ENCODE measurements at places on chromosomes 4 and X.

DNA sequence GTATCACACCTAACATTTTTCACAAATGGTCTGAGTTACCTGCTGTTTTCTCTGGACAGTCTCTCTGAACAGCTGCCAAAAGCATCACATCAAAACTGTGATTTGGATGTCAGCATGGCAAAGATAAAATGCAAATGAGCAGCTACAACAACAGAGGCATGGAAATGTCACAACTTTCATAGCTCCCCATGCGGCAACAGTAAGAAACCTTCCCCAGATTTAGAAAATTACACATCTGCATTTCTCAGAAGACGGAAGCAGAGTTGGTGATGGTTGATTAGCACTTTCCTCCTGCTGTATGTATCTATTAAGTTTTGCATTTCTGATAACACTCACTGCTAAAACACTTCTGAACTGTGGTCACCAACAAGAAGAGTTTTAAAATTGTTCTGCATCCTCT is 9.7 kb downstream of the PRKG2 start:
- DNase-seq, result no peak

GRCh38 chr4:5292101-5292500 is 240.8 kb downstream of the STK32B start:
- no peak for DNase-seq

GRCh38 chr4:173450281-173450680 is 51.4 kb upstream of the SCRG1 start:
- DNase-seq, result no peak

DNA sequence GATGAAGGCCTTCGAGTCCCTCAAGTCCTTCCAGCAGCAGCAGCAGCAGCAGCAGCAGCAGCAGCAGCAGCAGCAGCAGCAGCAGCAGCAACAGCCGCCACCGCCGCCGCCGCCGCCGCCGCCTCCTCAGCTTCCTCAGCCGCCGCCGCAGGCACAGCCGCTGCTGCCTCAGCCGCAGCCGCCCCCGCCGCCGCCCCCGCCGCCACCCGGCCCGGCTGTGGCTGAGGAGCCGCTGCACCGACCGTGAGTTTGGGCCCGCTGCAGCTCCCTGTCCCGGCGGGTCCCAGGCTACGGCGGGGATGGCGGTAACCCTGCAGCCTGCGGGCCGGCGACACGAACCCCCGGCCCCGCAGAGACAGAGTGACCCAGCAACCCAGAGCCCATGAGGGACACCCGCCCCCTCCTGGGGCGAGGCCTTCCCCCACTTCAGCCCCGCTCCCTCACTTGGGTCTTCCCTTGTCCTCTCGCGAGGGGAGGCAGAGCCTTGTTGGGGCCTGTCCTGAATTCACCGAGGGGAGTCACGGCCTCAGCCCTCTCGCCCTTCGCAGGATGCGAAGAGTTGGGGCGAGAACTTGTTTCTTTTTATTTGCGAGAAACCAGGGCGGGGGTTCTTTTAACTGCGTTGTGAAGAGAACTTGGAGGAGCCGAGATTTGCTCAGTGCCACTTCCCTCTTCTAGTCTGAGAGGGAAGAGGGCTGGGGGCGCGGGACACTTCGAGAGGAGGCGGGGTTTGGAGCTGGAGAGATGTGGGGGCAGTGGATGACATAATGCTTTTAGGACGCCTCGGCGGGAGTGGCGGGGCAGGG is 568 bp downstream of the HTT start:
- DNase-seq, result no peak

DNA sequence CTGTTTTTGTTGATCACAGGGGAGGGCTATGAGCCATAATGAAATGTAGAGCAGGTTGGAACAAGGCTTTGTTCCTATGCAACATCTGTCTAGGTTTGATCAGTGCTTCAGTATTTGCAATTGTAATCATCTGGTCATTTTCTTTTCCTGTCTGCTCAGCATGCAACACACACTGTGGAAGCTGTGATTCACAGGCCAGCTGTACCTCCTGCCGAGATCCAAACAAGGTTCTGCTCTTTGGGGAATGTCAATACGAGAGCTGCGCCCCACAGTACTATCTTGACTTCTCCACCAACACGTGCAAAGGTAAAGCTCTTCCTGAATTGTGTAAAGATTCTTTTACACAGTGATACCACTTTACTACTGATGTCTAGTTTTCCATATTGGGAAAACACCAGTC is 181.9 kb upstream of the ANXA3 start:
- no peak for DNase-seq

DNA sequence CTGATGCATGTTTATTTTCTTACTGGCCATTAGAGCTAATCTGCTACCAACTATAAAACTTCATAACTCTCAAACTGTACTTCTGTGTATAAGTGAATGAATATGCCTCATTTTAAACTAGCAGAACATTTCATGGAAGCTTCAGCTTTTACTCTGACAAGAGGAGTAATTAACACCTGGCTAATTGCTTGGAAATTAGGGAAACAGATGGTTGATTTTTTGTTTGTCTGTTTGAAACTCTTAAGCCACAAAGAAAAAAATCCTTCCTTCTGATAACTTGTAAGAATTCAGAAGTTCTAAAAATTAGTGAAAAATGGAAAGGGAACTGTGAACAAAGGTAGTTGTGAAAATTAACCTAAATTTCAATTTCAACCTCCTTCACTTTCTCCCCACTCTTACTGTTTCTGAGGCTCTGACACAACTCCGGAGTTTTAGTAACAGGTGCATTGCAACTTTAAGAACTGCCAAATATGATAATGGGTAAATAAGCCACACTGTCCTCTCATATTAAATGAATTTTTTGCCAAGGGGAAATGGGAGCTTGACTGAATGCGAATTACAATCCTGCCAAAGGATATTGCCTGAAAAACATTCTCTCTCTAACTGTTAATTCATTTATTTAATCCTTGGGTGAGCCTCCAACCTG is 1.0 kb downstream of the EGF start:
- DNase-seq, result no peak

GRCh38 chr4:177489471-177490246 is 47.4 kb upstream of the AGA start:
- no peak for DNase-seq

DNA sequence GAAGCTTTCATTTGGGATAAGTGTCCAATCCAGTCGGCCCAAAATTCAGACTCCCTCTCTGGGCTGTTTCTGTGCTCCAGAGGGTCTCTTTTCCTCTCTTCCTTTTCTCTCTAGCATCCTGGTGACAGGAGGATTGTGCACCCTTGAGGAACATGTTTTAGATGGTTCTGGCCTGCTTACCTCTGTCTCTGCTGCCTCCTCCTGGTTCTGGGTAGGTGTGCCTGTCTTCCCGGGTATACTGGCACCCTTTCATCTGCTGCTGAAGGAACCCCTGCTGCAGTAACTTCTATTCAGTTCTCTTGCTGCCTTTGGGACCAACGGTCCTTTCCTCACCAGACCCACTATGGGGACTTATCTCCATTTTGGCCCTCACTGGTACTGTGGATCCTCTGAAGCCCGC is 53.2 kb downstream of the HMGB2 start:
- DNase-seq, result no peak

GRCh38 chr4:85937507-85937906 is 422.3 kb downstream of the MAPK10 start:
- DNase-seq, result no peak

GRCh38 chrX:13654116-13654515 is 1.2 kb downstream of the TCEANC start:
- no peak for DNase-seq

- no peak for DNase-seq
Measured at GRCh38 chrX:102580891-102581290, 18.4 kb upstream of the ARMCX5 start.
